ENCODE measurements at places on chromosomes 2 and 18.

DNA sequence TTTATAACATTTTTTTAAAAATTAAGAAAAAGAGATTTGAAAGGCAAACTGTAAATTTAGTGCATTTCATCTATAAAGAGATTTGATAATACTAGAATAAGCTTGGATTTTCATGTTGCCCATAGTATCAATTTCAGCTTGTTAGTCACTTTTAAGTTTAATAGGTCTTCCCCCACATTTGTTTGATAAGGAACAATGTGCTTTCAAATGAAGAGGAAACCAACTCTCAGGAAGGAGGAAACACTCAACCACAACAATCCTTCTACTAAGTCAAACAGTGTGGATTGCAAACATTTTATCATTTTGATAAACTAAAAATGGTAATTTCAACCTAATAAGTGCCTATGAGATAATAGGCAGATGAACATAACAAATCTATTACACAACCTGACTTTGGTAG is 397.1 kb upstream of the CDH20 start:
- DNase-seq: no peak

DNA sequence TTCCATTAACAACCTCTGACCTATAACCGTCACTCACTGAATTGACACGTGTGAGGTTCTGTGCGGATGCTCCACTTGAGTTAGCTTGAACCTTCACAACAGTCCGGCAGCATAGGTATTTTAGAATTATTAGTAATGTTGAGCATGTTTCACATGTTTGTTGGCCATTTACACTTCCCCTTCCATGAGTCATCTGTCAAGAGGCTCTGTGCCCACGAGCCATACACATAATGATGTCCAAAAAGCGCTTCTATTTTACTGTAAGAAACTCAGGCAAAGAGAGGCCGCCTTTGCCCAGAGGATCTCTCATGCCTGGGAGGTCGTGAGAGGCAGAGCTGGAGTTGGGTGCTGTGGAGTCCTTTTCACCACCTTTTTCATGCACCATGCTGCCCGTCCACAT is 28.9 kb upstream of the TMEM214 start:
- DNase-seq: no peak

DNA sequence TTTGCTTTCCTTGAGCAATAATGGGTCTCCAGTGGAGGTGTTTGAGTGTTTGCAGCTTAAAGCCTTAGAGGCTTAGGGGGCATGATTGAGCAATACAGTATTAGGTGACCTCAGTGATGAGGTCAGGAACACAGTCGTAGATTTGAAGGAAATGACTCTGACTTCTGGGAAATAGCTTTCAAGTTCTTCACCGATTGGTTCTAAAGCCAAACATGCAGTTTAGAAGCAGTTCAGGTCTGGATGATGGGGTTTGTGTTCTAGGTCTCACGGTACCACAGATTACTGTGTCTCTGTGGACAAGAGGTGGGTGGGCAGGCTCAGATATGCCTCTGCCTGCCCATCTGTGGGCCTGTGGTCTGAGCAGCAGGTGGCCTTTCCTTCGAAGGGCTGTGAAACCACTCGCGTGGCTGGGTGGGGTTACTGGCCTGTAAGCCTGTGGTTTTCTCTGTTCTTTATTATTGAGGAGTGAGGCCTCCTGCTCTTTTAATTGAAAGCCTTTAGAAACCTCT is 7.8 kb downstream of the MTHFD2 start:
- peak; percentile 75 for DNase-seq

DNA sequence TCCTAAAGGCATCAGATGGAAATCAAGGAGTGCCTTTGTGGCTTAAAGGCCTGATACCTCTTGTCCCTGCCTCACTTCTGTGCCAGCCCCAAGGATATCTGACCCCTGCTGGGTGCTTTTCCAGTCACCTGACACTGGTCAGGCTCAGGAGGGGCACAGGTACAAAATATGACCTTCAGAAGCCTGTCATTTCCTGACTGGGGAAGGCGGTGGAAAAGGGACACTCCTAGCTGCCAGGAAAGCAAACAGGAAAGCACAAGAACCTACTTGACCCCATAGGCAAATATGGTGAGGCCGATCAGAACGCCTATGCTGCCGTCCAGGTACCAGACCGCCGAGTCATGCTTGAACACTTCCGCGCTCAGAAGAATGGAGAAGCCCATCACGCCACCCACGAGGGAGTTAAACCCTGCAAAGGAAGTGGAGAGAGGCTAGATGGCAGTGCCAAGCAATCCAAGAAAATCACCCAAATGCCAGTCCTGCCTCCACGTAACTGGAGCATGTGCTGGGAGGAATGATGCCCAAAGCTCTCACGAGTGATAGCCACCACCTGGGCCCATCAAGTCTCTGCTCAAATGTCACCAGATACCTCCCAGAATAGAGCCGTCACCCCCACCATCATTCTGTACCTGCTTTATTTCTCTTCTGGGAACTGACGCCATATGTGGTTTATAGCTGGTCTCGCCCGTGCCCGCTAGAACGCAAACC is 204.0 kb downstream of the MGAT5 start:
- DNase-seq: no peak

DNA sequence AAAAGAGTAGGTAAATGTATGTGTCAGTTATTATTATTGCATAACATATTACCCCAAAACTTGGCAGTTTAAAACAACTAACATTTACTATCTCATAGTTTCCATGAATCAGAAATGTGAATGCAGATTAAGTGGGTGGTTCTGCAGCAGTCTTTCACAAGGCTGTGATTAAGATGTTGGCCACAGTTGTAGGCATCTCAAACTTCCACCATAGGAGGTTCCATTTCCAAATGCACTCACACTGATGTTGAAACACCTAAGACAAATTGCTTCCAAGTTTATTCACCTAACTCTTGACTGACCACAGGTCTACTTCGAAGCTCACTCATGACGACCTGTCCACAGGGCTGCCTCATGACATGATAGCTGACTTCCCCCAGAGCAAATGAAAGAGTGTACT is 360.8 kb downstream of the GRB14 start:
- DNase-seq: no peak

GRCh38 chr18:45688113-45688512 is 35.9 kb upstream of the SLC14A1 start:
- DNase-seq: no peak

DNA sequence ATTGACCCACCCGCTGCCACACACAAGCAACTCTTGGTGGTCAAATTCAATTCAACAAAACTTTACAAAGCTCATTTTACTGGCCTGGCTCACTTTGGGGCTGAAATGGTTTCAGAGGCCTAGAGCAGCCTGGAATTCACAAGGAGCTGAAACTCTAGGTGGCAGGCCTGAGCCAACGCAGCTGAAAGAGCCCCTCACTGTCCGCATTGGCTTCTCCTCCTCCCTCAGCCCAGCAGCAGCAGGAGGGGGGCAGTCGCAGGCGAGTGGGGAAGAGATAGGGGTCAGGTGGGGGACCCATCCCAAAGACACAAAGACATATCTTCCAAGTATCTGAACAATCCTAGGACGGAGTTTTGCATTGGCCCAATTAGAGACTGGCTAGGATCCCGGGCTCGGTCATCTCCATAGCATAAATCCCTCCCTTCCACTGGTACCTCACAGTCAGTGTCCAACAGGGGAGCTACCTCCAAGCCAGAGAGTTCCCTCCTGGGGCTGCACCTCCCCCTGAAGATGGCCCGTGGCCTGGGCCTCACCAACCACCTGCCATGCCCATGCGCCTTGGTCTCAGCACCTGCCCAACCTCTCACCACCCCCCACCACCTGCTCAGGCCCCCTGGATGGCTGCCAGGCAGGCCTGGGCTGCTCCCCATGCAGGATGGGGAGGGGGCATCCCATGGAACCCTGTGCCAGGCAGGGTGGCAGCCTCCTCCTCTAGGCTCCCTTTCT is 113.4 kb downstream of the ZBTB7C start:
- peak; percentile 5 for DNase-seq

- DNase-seq: no peak
Observed at GRCh38 chr2:233940376-233941276, 23.5 kb downstream of the TRPM8 start.

- no peak for DNase-seq
Observed at GRCh38 chr18:67421651-67422050, 94.9 kb downstream of the DSEL start.

GRCh38 chr2:232659359-232659758 is 26.0 kb downstream of the EFHD1 start:
- no peak for DNase-seq

- DNase-seq: no peak
Observed at GRCh38 chr2:128390256-128390990, 71.8 kb upstream of the HS6ST1 start.

DNA sequence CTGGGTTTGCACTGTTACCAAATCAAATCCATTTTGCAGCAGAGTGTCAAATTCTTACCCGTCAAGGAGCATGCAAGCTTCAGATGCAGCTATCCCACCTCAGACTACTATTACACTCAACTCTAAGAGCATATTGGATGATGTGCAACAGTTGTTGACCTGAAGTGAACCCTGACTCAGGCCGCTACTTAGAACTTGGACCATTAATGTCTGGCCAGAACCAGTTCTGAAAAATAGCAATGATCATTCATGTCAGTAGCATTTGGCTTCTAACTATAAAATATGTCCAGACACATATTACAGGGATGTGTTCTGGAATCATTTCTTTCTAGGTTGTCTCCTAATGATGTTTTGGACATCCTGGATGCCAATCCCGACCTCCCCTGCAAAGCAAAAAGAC is 135.5 kb upstream of the PKDCC start:
- DNase-seq: no peak

GRCh38 chr2:106561356-106561755 is 74.2 kb downstream of the CD8B2 start:
- DNase-seq: no peak

DNA sequence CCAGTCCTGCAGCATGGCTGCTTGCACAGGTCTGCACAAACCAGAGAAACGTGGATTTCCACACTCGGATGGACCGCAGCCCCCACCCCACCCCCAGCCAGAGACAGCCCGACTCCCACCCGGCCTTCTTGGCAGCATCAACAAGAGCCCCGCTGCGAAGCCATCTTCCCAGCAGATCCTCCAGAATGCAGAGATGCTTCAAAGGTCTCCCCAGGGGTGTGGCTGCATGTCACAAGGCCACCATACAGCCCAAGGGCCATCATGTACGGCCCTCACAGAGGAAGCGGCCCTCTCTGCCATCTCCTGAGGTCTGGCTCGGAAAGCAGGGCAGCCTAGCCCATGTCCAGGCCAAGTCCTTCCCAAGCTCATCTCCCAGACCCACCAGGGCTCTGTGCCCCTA is 11.5 kb downstream of the DNMT3A start:
- no peak for DNase-seq
